ENCODE measurements at places on chromosomes 2 and 18.

DNA sequence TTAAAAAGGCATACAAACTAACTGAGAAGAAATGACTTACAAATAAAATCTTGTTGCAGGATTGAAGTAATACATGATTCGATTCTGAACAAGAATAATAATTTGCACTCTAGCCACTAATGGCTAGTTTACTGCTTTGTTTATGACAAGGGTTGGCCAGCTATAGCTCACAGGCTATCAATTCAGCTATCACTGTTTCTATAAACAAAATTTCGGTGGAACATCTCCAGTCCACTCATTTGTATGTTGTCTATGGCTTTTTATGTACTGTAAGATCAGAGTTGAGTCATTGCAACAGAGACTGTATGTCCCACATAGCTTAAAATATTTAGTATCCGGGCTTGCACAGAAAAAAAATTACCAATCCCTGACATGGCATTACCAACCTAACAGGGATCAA is 543.7 kb upstream of the CNTNAP5 start:
- no peak for DNase-seq

DNA sequence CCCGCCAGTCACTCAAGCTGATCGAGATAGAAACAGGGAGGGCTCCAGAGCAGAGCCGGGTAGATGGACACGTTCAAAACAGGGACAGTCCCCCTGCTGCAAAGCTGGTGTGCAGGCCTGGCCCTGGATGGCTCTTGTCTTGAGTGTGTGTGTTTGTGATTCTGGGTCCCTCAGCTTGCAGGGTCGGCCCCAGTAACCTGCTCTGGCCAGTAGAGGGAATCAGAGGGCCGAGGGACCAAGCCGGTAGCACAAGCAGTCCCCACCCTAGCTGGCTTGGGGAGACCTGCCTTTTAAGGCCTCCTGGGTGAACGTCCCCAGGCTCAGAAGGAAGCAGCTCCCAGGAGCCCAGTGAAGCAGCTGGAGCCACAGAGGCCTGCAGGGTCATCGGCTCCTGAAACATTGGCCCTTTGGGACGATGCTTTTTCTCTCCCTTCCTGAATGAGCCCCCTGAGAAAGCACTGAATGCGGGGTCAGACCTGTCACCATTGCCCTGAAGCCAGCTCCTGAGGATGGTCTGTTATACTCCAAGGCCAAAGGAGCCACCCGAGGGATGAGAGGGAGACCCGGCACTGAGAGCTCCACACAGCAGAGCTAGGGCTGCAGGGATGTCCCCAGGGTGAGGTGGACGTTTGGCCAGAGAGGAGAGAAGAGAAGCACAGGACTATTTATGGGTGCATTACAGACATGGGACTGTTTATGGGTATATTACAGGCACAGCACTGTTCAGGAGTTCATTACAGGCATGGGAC is 15.4 kb upstream of the MLPH start:
- peak; percentile 66 for DNase-seq

DNA sequence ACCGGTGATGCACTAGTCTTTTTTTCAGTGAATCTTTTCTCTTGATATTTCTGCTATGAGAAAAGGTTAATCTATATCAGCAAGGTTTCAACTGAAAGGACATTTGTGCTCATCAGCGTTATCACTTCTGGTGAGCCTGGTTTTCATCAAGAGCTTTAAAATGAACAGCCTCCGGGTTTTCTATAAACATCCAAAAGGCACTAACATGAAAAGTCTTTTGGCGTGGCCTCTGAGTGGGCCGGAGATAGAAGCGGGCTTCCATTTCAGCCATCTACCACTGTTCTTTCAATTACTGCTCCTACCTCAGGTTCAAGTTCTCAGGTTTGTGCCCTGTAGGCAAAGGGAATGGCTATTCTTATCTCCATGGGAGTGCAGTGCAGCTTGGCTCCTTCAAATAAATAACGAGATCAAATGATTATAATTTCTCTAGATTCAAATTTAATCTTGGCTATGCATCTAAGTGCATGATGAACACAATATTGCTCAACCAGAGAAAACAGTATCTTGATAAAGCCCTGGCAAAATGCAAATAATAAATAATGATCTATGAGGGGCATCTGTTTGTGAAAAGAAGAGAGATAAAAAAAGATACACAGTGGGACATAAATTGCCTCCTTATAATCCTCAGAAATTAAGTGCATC is 314.8 kb downstream of the CDH2 start:
- peak; percentile 17 for DNase-seq

DNA sequence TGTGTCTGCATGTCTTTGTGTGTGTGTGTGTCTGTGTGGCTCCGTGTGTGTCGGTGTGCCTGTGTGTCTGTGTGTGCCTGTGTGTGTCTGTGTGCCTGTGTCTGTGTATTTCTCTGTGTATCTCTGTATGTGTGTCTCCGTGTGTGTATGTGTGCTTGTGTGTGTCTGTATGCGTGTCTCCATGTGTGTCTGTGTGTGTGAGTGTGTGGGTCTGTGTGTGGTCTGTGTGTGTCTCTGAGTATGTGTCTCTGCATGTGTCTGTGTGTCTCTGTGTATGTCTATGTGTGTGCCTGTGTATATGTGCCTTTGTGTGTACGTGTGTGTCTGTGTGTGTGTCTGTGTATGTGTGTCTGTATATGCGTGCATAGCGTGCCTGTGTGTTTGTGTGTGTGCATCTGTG is 45.2 kb downstream of the MYCN start:
- no peak for DNase-seq

DNA sequence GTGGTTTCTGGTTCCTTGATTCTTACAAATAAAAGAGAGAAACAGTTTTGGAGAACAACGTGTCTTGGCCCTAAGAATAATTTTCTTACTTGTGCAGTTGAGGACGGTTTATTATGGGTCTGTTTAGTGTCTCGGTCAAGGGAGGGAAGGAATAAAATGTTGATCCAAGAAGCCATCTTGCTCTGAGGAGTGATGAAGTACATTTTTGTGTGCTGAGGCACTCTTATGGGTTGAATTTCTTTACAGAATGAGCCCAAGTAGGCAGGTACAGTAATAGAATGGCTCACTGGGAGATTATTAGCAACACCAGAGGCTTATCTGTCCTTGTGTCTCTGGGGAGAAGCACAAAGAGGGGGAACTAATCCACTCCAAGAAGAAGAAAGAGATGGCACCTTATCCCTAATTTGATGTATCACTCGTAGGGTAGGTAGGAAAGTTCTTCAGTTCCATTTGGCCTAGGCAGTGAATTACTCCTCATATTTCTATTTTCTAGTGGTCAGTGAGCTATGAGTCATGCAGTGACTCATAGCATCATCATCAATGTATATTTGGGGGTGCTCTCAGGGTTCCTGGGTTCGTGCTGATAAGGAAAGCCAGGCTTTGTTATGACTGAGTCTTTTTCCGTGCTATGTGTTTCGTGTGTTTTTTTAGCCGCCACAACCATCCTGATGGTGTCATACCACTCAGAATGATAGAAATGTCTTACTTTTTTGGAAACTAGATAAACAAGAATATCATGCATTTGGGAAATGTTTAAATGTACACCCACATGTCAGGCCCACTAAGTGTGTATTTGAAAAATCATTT is 250.1 kb upstream of the CTAGE1 start:
- peak; percentile 5 for DNase-seq

DNA sequence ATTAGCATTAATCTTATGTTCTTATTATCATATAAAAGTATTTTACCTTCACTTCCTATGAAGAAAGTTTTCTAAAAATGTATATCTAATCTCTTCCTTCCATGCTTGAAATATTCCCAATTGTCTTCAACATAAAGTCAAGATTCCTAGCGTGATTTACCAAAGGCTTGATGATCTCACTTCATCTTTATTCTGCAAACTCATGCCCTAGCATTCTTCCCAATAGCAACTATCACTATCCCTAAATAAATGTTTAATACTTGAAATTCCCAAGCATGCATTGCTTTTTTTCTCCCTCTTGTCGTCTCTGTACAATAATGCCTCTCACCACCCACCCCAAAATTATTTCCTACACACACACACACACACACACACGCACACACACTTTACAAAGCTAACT is 125.8 kb downstream of the VWC2L start:
- no peak for DNase-seq

DNA sequence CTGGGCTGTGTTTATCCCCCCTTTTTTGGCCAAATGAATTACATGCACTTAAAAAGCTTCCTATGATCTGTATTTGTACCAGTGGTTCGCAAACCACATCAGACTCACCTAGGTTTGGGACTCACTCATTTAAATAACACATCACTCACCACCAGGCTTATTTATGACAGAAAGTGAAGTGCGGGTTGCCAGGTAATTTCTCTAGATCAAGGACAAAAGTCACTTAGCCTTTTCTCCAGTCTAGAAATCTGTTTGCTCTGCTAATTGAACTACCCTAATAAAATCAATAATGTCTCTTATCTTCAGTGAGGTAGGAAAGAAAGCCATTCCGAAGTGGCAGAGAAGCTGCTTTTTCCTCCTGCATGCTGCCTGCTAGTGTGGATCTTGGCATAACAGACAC is 88.1 kb upstream of the SLC8A1 start:
- no peak for DNase-seq

DNA sequence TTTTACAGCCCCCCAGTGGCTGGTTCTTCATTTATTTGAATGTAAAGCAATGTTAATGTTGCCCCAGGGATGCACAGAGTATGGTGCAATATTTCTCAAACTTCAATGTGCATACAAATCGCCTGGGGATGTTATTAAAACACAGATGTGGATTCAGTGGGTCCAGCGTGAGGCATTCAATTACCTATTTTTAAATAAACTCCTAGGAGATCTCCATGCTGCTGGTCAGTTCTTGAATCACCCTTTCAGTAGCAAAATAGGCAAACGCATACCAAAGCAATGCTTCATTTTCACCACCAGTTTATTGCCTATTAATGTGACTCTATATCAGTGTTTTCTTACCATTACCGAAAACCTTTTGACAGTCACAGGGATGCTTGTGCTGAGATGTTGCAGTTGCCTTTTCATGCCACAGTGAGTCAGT is 530.7 kb downstream of the CBLN2 start:
- DNase-seq, result no peak

DNA sequence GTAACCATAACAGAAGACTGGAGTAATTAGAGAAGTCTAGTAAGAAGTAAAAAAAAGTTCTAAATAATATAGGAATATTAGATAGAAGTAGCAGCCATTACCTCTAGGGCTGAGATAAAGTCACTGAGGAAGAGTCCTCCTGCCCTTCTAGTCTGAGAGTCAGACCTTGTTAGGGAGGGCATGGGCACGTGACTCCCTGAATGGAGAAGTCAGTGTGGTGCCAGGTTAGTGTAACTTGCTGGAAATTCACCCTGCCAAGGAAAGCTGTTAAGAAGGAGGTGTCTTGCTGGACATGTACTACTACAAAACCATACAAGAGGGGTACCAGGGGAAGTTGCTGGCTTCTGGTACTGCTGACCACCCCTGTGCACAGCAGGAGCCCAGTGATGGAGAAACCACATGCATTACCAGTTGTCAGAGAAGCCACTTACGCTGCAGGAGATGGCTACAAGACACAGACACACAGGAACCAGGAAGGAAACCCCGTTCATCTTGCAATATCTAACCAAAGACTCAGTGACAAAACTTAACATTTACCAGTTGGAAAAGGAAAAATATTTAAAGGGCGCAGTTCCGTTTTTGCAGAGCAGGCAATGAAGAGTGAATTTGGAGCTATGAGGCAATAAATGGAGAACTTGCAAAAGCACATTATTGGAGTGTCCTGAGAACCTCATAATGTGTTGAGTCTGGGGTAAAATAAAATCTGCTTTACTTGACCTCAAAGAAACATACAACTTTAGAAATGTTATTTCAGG is 77.2 kb upstream of the TLK1 start:
- DNase-seq, result no peak

DNA sequence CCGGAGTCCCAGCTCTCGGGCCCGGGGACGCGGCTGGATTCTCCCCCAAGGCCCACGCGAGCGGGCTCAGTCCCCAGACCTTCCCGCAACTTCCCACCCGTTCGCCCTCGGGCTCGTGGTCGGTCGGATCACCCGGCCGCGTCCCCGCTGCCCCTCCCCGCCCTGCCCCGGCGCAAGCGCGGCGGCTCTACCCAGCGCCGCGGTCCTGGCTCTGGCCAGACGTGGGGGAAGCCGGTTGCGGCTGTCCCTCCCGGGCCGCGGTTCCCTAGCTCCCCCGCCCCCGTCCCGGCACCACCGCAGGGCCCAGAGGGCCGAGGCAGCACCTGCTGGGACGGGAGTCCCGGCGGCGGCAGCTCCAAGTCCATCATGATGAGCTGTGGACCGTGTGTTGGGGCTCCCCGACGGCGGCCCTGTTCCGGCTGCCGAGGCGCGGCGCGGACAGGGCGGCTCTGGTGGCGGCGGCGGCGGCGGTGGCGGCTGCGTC is 276 bp downstream of the NFE2L2 start:
- peak; percentile 75 for DNase-seq

GRCh38 chr18:7332452-7332851 is 101.6 kb downstream of the LRRC30 start:
- DNase-seq, result no peak

GRCh38 chr2:85737961-85738360 is 15.8 kb upstream of the ATOH8 start:
- DNase-seq, result no peak

DNA sequence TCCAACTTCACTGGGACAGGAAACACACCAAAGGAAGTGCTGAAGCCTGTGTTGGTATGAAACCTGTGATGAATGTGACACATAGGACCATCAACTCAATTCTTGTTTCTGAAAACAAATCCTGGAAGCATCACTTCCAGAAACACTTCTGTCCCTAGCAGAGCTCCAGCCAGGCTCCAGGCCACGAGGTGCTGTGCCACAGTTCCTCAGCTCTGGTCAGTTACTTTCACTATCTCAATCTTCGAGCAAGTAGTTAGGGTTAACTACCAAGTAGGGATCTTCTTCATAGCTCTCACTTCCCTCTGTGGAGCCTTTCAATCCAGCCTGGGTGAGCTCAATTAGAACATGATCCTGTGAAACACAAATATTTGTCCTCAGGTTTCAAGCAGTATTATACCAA is 3.6 kb upstream of the LCT start:
- no peak for DNase-seq

- no peak for DNase-seq
Measured at GRCh38 chr18:9008200-9008708, 94.2 kb upstream of the NDUFV2 start.

DNA sequence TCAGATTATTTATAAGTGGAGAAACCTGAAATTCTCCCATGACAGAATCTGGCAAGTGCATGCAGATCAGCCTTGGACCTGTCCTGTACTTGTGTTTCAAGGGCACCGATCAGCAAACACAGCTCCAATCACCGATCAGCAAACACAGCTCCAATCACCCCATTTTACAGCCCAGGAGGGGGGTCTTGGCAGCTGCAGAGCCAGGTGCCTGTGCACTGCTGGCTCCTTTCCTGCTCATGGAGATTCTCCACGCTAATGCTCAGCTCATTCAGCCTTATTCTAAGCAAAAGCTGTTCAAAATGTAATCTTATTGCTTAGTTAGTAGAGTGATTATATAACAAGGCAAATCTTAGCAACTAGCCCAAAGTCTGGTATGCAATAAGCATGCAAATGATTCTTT is 623.1 kb upstream of the HS6ST1 start:
- no peak for DNase-seq

GRCh38 chr18:8374676-8375075 is 234.6 kb upstream of the RAB12 start:
- no peak for DNase-seq

GRCh38 chr2:46014911-46015654 is 282.1 kb upstream of the EPAS1 start:
- DNase-seq, result no peak

Data from NCI-H82 (cell line).